RKO (cell line): ENCODE measurements at places on chromosomes 2 and 18.

GRCh38 chr2:99066075-99066958 lies 75.2 kb upstream of the C2orf15 start:
- DNase-seq: peak; percentile 83

- no peak for DNase-seq
These were observed 41.7 kb upstream of the PNO1 start for GRCh38 chr2:68115965-68116364.

GRCh38 chr2:220243571-220243970 lies 616.1 kb downstream of the SLC4A3 start:
- DNase-seq: no peak

DNA sequence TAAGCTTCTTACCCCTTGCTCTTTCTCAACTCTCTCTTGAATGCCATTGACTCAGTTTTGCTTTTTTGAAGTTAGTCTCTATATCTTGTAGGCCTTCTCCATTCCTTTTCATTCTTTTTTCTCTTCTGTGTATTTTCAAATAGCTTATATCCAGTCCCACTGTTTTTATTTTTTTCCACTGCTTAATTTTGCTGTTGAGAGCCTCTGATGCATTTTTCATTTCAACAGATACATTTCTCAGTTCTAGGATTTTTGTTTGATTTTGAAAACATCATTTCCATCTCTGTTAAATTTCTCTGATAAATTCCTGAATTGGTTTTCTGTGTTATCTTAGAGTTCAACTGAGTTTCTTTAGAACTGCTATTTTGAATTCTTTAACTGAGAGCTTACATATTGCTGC lies 45.9 kb downstream of the MIB1 start:
- no peak for DNase-seq

DNA sequence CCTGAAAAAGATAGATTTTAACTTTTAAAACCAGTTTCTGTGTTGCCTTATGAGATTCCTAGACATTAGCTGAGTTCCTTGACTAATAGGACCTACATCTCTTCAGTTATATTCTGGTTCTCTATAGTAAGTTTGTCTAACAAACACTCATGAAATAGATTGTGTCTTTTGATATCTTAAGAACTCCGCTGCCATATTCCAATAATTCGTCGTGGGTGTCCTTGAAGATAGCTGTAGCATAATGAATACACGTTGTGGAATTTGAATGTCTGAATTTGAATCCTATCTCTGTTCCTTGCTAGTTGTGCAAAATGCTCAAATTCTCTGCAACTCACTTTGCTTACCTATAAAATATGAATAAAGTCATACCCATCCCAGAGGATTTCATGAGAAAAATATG lies 176.8 kb upstream of the COL3A1 start:
- no peak for DNase-seq

DNA sequence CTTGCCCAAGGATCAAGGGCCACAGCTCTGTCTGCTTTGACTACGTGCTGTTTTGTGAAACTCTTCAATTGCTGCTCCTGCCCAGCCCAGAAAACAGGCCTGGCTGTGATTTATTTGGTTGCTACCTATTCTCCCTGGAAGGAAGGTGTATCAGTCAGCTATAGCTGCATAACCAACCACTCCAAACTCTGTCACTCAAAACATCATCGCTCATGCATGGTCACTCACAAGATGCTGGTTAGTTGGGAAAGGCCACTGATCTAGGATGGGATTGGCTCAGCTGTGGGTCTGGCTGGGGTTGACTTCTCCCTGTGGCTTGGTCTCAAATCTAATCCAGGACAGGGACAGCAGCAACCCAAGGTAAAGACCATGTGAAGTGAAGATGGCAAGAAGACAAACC lies 14.6 kb downstream of the TEX51 start:
- no peak for DNase-seq
